ENCODE measurements at places on chromosomes 1 and 21.

- no peaks in the 10 kb centered on the region for H3K36me3 ChIP-seq
- H3K4me1 ChIP-seq, result no peaks in the 10 kb centered on the region
- no peak overlapping the region for H3K4me3 ChIP-seq
- peaks cover 5% of the 10 kb centered on the region for H3K27me3 ChIP-seq
These were observed 376.3 kb upstream of the CAMK1G start for GRCh38 chr1:209207126-209207700.

- no peaks in the 10 kb centered on the region for H3K4me1 ChIP-seq
- H3K36me3 ChIP-seq, result no peaks in the 10 kb centered on the region
- no peak overlapping the region for H3K27ac ChIP-seq
- no peaks in the 10 kb centered on the region for H3K27me3 ChIP-seq
These were observed 14.4 kb upstream of the C8B start for GRCh38 chr1:56979986-56980755.

DNA sequence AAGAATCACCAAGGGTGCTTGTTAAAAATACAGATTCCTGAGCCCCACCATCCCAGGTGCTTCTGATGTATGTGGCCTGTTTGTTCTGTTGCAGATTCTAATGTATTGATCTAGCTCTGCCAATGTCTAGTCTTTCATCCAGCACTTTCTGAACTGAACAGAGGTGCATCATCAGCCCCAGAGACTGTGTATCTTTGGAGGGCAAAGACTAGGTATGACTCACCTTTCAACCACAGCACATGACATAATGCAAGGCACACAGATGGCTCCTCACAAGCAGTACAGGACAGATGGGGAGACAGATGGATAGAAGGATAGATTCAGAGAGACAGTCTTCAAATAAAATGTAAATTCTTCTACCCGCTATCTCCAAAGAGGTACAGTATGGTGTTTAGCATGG lies 32.3 kb downstream of the CD58 start:
- H3K36me3 ChIP-seq, result peaks cover 1% of the 10 kb centered on the region
- H3K4me1 ChIP-seq, result no peaks in the 10 kb centered on the region
- H3K27ac ChIP-seq, result no peak overlapping the region
- no peak for DNase-seq
- no peak overlapping the region for H3K4me3 ChIP-seq

DNA sequence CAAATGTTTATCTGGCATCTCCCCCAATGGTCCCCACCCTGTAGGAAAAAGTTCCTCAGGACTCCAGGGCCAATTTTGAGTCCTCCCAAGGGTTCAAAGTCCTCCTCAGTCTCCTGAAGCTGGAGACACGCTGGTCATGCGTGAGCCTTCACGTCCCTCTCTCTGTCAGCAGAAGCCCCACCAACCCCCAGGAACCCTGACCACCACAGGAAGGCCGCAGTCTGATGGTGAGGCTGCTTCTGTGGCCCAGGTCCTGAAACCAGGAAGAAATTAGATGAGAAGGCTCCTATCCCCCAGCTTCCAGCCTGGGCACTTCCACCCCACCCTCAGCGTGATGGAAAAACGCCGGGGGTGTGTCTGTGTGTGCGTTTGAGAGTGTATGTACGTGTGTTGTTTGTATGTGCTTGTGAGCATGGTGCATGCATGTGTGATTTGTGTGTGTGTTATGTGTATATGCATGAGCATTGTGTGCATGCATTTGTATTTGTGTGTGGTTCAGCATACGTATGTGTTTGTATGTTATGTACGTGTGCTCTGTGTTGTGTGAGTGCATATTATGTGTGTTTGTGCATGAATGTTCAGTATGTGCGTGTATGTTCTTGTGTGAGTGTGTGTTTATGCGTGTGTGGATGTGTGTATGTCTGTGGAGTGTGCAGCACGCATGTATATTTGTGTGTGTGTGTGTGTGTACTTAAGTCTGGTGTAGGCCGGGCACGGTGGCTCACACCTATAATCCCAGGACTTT lies 92.5 kb downstream of the SIK1 start:
- no peaks in the 10 kb centered on the region for H3K27me3 ChIP-seq
- peaks cover 31% of the 10 kb centered on the region for H3K4me1 ChIP-seq
- H3K4me3 ChIP-seq, result peak overlapping the region; percentile 31
- no peak for DNase-seq
- H3K36me3 ChIP-seq, result no peaks in the 10 kb centered on the region
- H3K27ac ChIP-seq, result no peak overlapping the region

- no peaks in the 10 kb centered on the region for H3K4me1 ChIP-seq
- no peak overlapping the region for H3K4me3 ChIP-seq
- DNase-seq, result no peak
- no peak overlapping the region for H3K27ac ChIP-seq
- no peaks in the 10 kb centered on the region for H3K27me3 ChIP-seq
These were observed 95.9 kb downstream of the WDR64 start for GRCh38 chr1:241747992-241748391.

DNA sequence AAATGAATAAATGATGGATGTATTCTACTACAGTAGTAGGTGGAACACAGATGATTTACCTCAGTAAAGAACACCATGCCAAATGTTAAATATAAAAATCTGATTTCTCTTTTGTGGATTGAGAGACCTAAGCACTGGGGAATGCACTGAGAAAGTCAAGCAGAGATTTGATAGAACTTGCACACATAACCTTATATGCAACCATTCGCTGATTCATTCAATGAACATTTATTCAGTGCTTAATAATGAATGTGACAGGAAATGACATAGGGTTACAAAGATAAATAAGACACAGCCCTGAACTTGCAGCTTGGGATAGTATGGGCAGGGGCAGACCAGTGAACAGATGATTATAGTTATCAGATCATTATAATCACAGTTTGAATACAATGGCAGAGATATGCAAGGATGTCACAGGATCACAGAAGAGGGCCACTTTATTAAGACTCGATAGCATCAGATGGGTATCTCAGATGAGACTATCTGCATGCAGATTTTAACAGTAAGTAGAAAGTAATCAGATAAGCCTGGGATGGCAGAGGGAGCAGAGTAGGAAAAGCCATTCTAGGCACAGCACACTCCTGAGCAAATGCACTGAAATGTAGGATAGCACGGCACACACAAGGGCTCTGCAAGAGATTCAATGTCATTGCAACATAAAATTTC lies 169.4 kb downstream of the ASTN1 start:
- no peak for DNase-seq
- no peak overlapping the region for H3K27ac ChIP-seq
- peaks cover 8% of the 10 kb centered on the region for H3K4me1 ChIP-seq
- H3K27me3 ChIP-seq, result no peaks in the 10 kb centered on the region

DNA sequence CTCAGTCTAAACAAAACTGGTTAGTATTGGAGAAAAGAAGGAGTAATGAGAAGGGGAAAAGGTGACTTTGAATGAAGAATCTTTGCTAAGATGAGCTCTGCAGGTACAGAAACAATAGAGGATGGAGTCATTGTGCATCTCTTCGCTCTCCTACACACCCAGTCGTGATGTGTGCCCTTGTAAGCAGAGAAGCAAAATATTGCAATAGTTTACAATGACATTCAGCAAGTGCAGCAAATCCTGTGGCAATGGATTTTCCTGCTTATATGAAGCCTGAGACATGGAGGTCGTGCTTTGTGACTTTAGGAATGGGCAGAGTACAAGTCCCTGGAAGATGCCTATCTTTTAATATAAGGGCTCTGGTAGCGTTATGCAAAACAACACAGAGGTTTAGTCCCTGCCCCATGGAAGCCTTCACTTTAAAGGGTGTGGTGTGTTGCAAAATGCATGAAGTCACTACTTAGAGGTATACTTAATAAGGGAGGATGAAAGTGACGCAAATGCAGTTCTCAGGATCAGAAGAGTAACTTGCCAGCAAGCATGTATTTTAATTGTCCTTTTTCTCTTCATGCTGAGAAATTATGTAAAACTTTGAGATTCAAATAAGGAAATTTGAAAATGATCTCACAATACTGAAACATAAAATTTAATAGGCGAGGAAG lies 88.0 kb upstream of the IVNS1ABP start:
- H3K4me3 ChIP-seq, result no peak overlapping the region
- no peaks in the 10 kb centered on the region for H3K27me3 ChIP-seq
- no peak for DNase-seq
- no peaks in the 10 kb centered on the region for H3K36me3 ChIP-seq
- no peak overlapping the region for H3K27ac ChIP-seq
- peaks cover 6% of the 10 kb centered on the region for H3K4me1 ChIP-seq

DNA sequence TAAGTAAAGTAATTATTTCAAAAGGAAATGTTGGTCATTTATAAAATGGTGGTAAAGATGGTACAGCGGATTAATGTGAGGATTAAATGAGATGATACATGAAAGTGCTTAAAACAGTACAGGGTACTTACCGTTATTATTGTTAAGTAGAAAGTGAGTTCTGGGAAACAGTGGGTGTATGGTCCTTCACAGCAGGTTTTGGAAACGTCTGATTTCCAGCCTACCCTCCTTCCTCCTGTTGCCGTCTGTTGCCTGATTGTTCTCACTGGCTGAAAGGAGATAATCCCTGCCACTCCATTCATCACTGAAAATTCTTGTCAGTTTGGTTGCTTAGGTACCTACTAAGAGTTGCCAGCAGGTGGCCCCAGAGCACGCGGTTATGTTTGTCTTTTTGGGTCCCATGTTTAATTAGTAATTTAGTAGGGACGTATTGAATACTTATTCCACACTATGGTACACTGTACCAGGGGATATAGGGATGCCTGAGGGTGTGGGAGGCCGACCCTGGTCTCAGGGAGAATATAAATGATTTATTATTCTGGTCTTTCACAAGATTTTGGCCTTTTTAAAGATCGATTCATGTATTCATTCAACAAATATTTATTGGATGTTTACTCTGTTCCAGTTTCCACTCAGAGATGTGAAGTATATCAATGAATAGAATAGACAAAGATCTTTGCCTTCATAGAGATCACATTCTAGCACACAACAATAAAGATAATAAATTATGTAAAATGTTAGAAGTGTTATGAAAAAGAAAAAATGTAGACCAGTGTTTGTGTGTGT lies 30.8 kb upstream of the RPTN start:
- peak; percentile 11 for DNase-seq
- H3K4me3 ChIP-seq, result no peak overlapping the region
- no peaks in the 10 kb centered on the region for H3K27me3 ChIP-seq
- H3K36me3 ChIP-seq, result no peaks in the 10 kb centered on the region

DNA sequence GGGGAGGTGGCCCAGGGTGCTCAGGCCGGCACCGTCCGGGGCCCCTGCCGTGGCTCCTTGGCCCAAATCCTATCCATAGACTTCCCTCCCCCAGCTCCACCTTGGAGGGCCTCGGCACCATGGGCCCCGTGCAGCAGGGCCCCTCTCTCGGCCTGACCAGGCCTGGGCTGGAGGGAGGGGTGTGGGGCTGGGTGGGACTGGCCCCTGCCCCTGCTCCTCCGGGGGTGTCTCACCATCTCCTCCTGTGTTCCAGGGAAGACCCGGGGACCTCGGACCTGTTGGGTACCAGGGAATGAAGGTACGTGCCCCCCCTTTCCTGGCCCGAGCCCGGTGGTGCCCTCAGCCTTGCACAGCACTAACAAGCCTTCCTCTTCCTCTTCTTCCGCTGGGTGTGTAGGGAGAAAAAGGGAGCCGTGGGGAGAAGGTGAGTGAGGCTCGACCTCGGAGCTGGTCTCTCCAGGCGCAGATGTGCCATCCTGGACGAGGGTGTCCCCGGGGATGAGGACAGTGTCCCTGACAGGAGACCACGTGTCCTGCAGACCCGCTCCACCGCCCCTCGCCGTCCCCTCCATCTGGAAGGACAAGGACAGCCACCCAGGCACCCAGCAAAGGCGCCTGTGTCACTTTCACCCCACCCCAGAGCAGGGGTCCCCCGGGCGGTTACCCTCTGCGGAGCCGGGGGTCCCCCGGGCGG lies 7.9 kb downstream of the COL6A1 start:
- no peak for DNase-seq
- H3K4me3 ChIP-seq, result no peak overlapping the region
- H3K27ac ChIP-seq, result no peak overlapping the region
- H3K27me3 ChIP-seq, result no peaks in the 10 kb centered on the region

GRCh38 chr1:9877962-9878361 lies 32.1 kb downstream of the CTNNBIP1 start:
- no peak overlapping the region for H3K27ac ChIP-seq
- H3K4me1 ChIP-seq, result peaks cover 10% of the 10 kb centered on the region
- H3K36me3 ChIP-seq, result peaks cover 3% of the 10 kb centered on the region
- no peak overlapping the region for H3K4me3 ChIP-seq

GRCh38 chr21:42652527-42653230 lies 742 bp upstream of the PDE9A start:
- DNase-seq, result peak; percentile 69
- peak overlapping the region; percentile 55 for H3K4me3 ChIP-seq
- peak overlapping the region; percentile 84 for H3K27ac ChIP-seq

- no peak overlapping the region for H3K4me3 ChIP-seq
- no peak overlapping the region for H3K27ac ChIP-seq
- no peaks in the 10 kb centered on the region for H3K36me3 ChIP-seq
- H3K4me1 ChIP-seq, result no peaks in the 10 kb centered on the region
- DNase-seq, result no peak
- H3K27me3 ChIP-seq, result no peaks in the 10 kb centered on the region
These were observed 23.9 kb upstream of the RPTN start for GRCh38 chr1:152182944-152183361.

GRCh38 chr1:210516092-210516656 lies 187.5 kb downstream of the HHAT start:
- no peak overlapping the region for H3K27ac ChIP-seq
- H3K27me3 ChIP-seq, result no peaks in the 10 kb centered on the region
- no peak for DNase-seq

DNA sequence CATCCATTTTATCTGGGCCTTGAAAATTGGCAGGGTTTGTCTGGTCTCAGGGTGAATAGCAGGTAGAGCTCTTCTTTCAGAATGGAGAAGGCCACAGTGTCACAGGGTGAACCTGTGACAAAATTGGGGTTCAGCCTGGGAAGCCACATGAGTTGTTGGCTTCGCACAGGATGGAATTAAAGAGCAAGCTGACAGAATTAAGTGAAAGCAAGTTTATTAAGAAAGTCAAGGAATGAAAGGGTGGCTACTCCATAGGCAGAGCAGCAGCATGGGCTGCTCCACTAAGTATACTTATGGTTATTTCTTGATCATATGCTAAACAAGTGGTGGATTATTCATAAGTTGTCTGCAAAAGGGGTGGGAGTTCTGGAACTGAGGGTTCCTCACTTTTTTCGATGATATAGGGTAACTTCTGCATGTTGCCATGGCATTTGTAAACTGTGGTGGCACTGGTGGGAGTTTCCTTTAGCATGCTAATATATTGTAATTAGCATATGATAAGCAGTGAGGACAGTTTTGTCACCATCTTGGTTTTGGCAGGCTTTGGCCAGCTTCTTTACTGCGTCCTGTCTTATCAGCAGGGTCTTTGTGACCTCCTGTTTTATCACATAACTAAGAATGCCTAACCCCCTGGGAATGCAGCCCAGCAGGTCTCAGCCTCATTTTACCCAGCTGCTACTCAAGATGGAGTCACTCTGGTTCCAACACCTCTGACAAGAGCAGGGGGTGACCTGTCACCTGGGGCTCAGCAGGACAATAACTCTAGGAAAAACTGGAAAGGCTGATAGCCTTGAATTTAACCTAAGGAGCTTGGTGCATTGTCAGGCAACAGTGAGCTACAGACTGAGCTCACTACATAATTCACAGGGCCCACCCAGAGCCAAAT lies 5.1 kb downstream of the IFNAR2 start:
- no peaks in the 10 kb centered on the region for H3K36me3 ChIP-seq
- H3K4me1 ChIP-seq, result peaks cover 2% of the 10 kb centered on the region
- H3K27ac ChIP-seq, result no peak overlapping the region

Data from neuronal stem cell (in vitro differentiated cells).